Activated T-helper 1 cell treated with anti-CD3 and anti-CD28 coated beads, Interleukin-2, amount 50 U/mL, for 16 hours (primary cell): ENCODE measurements at places on chromosomes 12 and 14.
A peak's percentile ranks its signal among the peaks of the same experiment; 100 is the strongest.

GRCh38 chr12:12714276-12715021 lies 2.7 kb upstream of the CDKN1B start:
- peak; percentile 43 for DNase-seq

DNA sequence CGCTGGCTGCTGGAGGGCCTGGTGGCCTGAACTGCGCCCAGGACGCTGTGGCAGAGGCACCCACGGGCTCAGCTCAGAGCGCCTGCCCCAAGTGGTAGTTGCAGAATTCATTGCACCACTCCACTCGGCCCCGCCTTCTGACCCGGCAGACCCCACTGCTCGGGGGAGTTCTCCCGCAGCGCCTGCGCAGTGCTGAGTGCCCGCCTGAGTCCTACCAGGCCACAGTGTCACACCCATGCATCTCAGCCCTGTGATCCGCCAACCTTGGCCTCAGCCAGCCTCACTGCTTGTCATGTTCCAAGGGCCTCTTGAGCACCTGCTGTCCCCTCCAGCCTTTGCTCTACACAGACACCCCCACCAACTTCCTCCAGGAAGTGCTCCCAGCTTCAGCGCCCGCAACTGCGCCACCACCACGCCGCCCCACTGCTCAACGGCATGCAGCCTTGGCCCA lies 12.2 kb downstream of the DEGS2 start:
- peak; percentile 29 for DNase-seq

- no peak for DNase-seq
These were observed 54.4 kb downstream of the EFCAB11 start for GRCh38 chr14:89899917-89900663.

- DNase-seq, result no peak
These were observed 48.3 kb upstream of the BCL2L14 start for GRCh38 chr12:12022306-12022936.

- no peak for DNase-seq
These were observed 629.3 kb downstream of the DIO2 start for GRCh38 chr14:79581912-79582576.

DNA sequence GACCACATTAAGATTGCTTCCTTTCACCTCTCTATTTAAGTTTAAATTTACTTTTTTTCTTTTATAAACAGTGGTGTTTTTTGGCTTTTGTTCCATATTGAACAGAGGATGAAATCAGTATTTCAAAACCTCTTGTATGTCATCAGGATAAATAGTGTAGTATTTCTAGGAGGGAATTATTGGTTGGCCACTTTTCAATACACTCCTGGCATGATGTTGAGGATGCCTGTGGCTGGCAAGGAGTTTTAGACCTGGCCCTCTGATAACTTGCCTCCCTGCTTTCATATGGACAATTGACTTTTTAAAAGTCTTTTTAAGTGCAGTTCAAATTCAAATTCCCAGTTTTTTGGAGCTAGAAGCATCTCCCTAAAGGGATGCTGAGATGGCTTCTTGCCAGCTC lies 9.8 kb downstream of the TMTC2 start:
- DNase-seq, result no peak
